Stimulated activated CD4-positive, alpha-beta T cell treated with anti-CD3 and anti-CD28 coated beads, Interleukin-4, amount 100 ng/mL, for 4 hours (primary cell): ENCODE measurements at places on chromosomes 1 and 21.

DNA sequence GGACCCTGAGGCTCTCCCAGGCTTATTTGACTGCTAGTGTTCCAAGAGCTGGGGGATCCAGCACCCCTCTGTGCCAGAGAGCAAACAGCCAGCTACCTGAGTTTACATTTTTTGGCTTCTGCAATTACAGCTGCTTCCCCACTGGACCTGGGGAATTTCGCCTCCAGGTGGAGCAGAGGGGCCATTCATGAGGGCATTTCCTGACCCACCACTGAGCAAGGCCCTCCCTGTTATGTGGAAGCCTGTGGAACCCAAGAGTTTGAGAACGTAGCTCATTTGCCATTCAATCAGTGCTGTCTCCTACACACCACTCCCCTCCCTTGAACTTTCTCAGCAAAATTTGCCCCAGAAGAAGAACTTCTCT is 42.7 kb upstream of the TMEM51 start:
- DNase-seq: no peak

DNA sequence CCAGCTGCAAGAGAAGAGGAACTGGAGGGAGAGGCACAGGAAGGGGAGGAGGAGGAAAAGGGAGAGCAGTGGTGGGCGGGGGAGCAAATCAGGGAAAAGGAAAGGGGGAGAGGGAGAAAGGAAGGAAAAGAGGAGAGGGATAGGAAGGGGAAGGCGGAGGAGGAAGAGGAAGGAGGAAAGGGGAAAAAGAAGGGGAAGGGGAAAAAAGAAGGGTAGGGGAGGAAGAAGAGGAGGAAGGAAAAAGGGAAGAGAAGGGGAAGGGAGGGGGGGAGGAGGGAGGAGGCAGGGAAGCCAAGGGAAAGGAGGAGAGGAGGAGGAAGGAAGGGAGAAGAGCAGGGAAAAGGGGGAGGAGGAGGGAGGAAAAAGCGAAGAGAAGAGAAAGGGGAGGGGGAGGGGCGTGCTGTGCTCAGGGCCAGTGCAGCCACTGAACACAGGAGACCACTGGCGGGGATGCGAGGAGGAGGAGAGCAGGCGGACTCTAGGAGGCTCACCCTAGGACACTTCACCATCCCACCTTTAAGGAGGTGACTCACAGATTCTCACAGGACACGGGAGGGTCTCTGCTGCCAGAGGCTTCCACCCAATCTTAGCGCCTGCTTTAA is 33.1 kb downstream of the PGBD5 start:
- DNase-seq: no peak

DNA sequence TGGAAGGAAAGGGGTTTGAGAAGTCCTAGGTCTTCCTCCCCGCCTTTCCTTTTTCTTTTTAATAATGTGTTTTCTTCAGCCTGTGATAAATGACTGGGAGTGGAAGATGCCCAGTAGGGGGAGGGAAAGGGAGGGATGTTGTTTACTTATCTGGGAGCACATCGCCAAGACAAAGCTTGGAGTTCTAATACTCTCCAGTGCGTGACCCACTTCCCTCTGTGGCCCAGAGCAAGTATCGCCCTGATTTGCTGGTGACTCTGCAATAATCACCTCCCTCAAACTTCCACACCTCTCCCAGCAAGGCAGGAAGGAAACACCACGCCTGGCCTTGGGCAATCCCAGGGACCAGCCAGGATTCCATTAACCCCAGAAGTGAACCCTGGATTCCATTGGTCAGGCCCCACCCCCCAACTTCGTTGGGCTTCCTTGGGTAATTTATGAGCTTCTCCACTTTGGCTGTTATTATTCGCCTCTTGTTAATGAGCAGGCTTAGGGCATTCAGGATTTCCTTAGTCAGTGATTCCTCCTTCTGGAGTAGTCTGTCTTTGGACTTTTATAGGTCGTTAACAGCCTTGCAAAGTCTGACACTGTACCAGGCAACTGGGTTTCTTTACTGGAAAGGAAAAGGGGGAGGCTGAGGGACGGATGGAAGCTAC is 24.3 kb upstream of the GRHL3 start:
- no peak for DNase-seq

- DNase-seq: no peak
Observed at GRCh38 chr21:25831300-25831960, 96.7 kb downstream of the GABPA start.

- no peak for DNase-seq
Observed at GRCh38 chr21:34814529-34814951, 145.7 kb downstream of the CLIC6 start.

DNA sequence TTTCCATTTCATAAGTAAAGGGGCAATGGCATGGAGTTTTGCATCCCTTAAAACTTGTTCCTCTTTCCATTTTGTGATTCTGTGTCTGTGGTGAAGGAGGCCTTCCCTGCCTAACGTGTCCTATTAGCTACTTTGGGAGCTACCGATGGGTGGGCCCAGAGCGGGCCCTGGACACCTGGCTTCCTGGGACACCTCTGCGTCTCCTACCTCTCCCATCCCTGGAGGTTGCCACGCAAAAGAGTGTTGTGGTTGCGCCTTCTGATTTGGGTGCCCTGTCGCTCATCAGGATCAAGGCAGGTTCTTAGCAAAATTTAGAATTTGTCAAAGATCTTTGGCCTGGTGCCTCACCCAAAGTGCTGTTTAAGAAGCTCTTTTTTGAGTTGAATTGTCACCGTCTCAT is 116.4 kb upstream of the CACNA1E start:
- no peak for DNase-seq

DNA sequence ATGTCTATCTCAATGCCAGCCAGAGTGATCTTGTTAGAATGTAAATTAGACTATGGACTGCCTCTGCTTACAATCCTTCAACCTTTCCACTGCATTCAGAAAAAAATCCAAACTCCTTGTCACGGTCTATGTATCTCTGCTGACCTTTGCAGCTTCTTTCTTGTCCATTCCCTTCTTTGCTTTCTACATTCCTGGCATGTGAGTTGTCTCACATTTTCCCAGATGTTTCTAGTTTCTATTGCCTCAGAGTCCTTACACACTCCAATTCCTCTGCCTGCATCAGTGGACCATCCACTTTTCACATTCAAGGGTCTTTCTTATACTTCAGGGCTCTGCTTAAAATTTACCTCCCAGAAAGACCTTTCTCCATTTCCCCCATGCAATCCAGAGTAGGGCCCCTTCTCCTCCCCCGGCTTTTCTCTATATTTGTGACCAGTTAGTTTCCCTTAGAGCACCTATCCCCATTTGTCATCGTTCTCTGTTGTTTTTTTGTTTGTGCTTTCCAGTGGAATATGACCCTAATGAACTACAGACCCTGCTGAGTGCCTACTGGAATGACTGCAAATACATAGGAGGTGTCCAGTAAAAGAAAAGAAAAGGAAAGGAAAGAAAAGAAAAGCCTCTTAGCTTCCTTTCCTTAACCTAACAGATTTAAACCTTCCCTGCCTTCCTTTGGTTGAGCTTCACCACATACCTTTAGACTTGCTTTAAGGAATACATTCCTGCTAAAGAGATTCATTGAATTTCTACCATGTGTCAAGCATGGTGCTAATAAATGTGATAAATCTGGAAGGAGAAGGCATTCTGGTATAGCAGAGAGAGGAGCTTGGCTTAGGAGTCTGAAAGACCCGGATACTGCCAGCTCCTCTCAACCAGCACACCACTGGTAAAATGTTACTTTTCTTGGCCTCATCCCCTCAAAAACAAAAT is 102.0 kb downstream of the DIRAS3 start:
- no peak for DNase-seq

- DNase-seq: no peak
Observed at GRCh38 chr21:15964236-15964855, 234.6 kb downstream of the USP25 start.

GRCh38 chr1:112718691-112719418 is 3.7 kb upstream of the PPM1J start:
- DNase-seq: peak; percentile 79

GRCh38 chr1:180188091-180188506 is 33.4 kb downstream of the QSOX1 start:
- peak; percentile 5 for DNase-seq

GRCh38 chr1:153346077-153346723 is 2.4 kb downstream of the PGLYRP4 start:
- no peak for DNase-seq

DNA sequence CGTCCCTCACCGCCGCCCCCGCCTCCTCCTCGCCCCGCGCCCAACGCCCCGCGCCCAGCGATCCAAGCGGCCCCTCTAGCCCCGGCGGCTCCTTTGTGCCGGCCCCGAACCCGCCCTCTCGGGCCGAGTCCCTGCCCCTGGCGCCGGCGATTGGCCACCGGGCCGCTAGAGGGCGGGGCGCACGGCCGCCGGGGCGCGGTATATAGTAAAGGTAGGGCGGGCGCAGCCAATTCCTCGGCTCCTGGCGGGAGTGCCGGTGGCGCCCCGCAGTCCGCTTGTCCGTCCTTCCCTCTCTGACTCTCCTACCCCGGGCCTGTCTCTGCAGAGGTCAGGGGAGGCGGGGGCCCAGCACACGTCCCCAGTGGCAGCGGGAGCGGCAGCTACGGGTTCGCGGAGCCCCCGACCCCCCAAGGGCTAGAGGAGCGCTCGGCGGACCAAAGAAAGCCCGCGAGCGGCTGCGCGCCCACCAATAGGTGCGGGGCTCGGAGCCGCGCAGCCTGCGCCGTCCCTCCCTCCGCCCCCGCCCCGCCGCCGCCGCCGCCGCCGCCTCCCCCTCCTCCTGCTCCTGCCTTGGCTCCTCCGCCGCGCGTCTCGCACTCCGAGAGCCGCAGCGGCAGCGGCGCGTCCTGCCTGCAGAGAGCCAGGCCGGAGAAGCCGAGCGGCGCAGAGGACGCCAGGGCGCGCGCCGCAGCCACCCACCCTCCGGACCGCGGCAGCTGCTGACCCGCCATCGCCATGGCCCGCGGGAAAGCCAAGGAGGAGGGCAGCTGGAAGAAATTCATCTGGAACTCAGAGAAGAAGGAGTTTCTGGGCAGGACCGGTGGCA is at the start of gene ATP1B1:
TSS of gene ATP1B1 (plus strand) at position 596 of the 826 bp plus-strand sequence. CDS start at position 736, 140 bp downstream.
- DNase-seq: peak; percentile 71

DNA sequence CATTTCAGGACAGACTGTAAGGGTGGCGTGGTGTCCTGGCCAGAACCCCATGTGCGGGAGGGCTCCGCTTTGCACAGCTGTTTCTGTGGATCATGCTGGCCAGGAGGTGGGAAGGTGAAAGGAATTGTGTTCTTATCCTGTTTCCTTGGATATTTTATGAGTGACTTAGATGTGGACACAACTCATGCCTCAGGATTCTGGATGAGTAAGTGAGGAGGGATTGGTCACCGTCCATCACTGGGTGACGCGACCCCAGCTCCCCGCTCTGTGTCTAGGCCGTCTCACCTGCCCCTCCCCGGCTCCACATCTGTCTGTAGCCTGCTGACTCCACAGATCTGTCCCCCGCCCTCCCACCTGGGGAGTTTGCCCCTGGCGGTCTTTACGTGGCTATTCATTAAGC is 48.8 kb downstream of the PIK3CD start:
- DNase-seq: no peak

- no peak for DNase-seq
Observed at GRCh38 chr1:47771751-47772150, 225.4 kb downstream of the TRABD2B start.
